ENCODE measurements at places on chromosomes 6 and 20.

DNA sequence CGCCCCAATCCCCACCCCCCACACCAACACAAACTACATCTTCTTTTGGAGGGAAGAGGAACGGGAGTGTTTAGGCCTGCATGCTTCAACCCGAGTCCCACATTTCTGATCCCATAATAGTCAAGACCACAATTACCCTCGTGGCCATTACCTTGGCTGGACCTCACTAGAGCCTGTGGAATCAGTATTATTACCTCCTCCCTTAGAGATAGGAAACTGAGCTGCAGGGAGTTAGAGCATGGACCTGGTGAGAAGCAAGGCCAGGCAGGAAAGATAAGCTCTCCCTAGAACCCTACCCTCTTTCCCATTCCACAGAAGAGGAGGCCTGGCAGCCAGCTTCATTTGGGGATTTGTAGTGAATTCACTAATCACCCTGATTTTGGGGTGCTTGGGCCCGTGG lies 74.1 kb downstream of the NCR2 start:
- DNase-seq, result no peak

DNA sequence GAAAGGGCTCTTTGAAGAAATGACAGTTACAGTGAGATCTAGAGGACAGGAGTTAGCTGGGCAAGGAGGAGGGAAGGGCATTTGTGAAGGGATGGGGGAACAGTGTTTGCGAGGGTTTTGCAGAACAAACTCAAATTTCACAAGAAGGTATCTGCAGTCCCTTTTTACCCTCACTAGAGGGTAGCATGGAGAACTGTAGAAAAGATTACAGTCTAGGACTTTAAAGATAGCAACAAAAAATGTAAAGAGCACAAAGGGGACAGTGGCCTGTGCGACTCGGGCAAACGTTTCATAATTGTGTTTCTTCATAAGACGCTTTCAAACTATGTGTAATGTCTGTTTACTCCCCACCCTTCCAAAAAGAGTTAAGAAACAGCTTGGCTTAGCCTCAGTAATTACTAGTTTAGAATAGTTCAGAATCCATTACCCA lies 21.2 kb upstream of the ASXL1 start:
- no peak for DNase-seq

GRCh38 chr20:32528171-32528891 lies 56.8 kb downstream of the NOL4L start:
- DNase-seq, result no peak

DNA sequence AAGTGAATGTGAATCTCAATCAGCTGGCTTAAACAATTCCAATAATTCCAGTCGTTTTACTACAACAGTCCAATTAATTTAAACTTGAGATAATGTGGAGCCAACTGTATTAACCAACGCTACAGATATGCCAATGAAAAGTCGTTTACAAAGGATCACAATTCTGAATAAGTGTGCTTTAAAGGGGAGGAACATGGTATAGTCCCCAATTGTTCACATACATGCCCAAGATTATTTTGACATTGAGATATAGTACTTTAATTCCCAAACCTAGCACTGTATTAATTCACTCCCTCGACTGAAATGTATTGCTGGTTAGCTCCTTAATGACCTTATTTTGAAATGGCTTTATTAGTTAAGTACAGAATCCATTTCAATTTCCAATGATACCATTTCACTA lies 2.5 kb downstream of the AKIRIN2 start:
- no peak for DNase-seq

DNA sequence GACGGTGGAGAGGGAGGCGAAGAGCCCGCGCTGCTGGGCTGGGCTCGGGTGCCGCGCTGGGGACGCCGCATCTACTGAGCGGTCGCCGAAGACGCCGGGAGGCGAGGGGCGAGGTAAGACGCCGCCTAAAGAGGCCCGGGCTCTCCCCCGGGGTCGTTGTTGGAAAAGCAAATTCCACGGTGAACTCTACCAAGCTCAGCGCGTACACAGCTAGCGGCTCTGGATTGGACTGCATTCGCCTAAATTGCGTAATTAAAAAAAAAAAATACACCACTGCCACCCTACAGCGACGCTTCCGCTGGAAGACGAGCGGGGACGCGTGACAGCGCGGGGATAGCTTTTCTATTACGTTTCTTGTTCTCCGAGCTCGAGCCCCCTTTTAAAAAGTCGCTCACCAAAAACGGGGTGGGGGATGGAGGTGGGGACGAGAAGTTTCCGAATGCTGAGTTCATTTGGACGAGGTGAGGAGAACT lies 92.0 kb upstream of the PRDM1 start:
- DNase-seq, result peak; percentile 65

GRCh38 chr6:55666606-55667225 lies 87.7 kb upstream of the HMGCLL1 start:
- DNase-seq, result no peak
